ENCODE measurements at places on chromosomes 11 and 22. TPM values are rescaled to one million over a fixed set of nuclear protein-coding genes. Genes with fewer than 3 reads are reported as not detected.

Gene HNRNPUL2
- total RNA-seq = 8.5 TPM

Gene ISX
- not detected for total RNA-seq

Gene BDNF
- 9.5 TPM for total RNA-seq

Gene RIMBP3C
- not detected for total RNA-seq

Gene TRIM51
- not detected for total RNA-seq

Gene WBP2NL
- total RNA-seq = not detected

Gene SYT7
- 0.23 TPM for total RNA-seq

Gene ARHGAP8
- 18.9 TPM for total RNA-seq

Measured in epithelial cell of proximal tubule (primary cell).